ENCODE measurements at places on chromosomes 5 and 9.

DNA sequence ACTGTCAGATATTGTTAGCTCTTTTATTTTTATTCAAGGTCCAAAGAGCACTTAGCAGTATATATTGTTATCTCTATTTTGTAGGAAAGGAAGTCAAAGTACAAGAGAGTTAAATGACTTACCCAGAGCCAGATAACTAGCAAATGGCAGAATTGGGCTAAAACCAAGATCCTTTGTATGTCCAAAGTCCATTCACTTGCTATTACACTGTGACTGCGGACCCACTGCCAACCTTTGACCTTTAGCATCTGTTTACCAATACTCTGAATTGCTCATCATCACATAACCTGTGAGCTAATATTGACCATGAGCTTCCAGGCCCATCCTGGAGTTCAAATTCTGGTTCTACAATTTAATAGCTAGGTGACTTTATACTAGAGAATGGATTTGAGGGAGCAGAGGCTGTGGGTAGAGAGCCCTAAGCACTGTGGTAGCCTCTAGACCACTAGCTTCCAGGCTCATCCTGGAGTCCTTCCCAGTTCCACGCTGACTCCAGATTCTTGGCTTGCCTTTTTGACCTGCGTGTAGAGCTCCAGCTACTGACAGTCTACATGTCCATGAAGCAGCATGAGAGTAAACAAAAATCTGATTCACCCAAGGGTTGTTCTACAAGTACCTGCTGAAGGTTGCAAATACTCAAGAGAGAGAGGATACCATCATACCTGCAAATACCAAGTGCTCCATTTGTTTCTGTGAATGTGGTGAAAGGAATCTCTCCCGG is 424.0 kb downstream of the SH3GL2 start:
- no peak for DNase-seq

- no peak for DNase-seq
Measured at GRCh38 chr5:5156471-5157082, 16.4 kb downstream of the ADAMTS16 start.

DNA sequence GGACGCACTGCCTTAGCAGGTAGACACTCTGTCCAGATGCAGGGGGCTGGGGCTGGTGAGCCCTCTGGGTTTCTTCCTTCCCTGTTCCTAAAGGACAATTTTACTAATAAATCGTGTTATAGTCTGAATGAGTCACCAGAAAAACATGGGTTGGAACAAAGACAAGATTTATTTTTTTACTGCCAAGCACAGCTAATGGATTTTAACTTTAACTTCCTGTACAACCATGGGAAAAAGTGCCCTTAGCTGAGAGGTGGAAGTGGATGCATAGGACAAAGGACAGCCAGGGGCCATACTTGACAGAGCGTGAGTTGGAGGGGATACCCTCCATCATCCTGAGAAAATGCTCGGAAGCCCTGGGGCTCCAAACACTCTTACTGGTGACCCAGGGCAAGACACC is 300.7 kb downstream of the MSX2 start:
- DNase-seq = no peak

DNA sequence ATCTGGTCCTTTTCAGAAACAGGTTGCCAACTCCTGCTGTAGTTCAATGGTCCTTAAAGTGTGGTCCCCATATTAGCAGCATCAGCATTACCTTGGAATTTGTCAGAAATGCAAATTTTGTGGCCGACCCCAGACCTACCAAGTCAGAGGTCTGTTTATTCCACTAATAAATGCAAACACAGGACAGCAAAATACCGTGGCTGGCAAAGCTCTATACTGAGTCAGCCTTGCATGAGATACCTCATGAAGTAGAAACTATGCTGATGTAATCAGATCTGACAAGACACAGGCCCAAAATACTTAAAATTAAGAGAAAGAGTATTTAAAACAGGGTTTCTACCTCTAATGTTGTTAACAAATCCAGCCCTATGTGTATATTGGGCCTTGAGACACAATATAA is 3.0 kb downstream of the GOLM1 start:
- no peak for DNase-seq

DNA sequence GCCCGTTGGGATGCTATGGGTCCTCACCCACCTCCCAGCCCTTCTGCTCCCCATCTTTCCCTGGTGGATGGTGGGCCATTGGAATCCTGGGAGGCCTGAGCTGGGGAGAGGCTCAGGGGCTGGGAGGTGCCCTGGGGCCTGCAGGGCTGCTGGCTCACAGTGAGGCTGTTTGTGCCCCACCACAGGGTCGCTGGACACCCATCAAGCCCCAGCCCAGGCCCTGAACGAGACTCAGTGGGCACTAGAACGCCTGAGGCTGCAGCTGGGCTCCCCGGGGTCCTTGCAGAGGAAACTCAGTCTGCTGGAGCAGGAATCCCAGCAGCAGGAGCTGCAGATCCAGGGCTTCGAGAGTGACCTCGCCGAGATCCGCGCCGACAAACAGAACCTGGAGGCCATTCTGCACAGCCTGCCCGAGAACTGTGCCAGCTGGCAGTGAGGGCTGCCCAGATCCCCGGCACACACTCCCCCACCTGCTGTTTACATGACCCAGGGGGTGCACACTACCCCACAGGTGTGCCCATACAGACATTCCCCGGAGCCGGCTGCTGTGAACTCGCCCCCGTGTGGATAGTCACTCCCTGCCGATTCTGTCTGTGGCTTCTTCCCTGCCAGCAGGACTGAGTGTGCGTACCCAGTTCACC is 4.9 kb upstream of the AIF1L start:
- no peak for DNase-seq

GRCh38 chr5:3309538-3309937 is 286.1 kb upstream of the IRX1 start:
- no peak for DNase-seq

- no peak for DNase-seq
Measured at GRCh38 chr9:5712651-5713390, 83.9 kb downstream of the RIC1 start.

- no peak for DNase-seq
Measured at GRCh38 chr5:89293810-89294209, 410.8 kb upstream of the MEF2C start.

- no peak for DNase-seq
Measured at GRCh38 chr5:148343603-148344487, 8.5 kb downstream of the SPINK9 start.

DNA sequence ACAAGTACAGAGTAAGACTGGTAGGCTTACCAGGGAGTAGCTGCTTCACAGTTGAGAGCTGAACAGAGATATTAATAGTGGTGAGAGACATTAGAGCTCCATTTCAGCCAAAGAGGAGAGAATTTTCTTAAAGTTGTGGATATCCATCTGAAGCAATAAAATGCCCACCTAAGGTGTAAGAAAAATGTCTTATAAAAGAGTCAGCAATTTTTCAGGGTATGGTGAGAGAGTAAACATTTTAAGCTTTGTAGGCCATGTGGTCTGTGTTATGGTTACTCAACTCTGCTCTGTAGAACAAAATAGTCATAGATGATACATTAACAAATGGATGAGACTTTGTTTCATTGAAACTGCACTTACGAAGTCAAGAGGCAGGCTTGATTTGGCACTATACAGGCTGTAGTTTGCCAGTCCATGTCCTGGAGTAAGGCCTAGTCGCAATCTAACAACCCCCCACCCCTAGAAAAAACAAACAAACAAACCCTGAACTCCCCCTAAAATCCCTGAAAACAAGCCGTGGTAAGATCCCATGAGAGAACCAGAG is 945.4 kb upstream of the SEMA6A start:
- no peak for DNase-seq

DNA sequence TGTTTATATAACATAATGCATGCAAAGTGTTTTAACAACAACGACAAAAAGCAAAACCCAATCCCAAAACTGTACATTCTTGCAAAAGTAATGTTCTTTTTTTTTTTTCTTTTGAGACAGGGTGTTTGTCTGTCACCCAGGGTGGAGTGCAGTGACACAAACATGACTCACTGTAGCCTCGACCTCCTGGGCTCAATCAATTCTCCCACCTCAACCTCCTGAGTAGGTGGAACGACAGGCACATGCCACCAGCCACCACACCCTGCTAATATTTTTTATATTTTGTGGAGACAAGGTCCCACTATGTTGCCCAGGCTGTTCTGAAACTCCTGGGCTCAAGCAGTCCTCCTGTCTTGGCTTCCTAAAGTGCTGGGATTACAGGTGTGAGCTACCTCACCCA is 13.6 kb upstream of the HAVCR1 start:
- DNase-seq = no peak

DNA sequence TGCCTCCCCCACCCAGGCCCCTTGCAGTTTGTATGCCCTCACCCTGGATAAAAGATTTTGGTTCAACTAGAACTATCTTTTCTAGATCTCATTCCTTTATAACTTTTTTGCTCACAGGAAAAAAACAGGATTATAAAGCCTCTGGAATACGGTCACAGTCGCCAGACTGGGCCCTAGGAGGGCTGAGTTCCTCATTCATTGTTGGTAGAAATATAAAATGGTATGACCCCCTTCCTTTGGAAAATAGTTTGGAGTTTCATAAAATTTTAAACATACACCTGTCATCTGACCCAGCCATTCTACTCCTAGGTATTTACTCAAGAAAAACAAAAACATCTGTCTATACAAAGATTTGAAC is 82.1 kb downstream of the HSD17B3 start:
- no peak for DNase-seq

- no peak for DNase-seq
Measured at GRCh38 chr5:179623906-179624741, 653 bp upstream of the HNRNPH1 start.

DNA sequence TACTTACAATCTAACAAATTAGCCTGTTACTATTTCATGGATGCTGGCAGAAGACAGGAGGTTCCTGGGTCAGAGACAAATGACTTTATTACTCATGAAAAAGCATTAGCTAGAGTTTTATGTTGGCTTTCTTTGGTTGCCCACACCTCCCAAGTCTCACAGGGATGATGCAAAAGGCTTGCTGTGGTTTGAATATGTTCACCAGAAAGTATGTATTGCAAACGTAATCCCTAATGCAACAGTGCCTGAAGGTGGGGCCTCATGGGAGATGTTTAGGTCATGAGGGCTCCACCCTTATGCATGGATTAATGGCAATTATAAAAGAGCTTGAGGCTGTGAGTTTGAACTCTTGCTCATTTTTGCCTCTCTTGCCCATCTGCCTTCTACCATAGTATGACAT is 28.5 kb downstream of the DPYSL3 start:
- no peak for DNase-seq

DNA sequence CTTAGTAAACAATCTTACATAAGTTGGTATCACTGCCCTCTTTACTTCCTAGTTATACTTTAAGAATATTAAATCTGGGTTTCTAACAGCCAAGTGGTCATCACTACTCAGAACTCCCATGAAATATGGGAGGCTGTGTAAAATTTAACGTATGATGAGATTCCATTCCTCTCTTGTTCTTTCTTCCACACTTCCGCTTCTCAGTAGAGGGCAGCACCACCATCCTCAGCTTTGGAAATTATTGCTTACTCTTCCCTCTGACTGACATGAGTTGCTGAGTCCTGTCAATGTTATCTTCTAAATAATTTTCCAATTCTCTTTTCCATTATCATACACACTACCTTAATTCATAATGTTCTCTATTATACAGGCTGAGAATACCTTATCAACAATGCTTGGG is 194.0 kb downstream of the RFX3 start:
- no peak for DNase-seq

- no peak for DNase-seq
Measured at GRCh38 chr9:72614067-72614466, 92.7 kb downstream of the TMC1 start.

GRCh38 chr5:160198841-160199409 is 30.4 kb upstream of the FABP6 start:
- no peak for DNase-seq

- DNase-seq = no peak
Measured at GRCh38 chr9:28342815-28343338, 769.6 kb upstream of the C9orf72 start.

DNA sequence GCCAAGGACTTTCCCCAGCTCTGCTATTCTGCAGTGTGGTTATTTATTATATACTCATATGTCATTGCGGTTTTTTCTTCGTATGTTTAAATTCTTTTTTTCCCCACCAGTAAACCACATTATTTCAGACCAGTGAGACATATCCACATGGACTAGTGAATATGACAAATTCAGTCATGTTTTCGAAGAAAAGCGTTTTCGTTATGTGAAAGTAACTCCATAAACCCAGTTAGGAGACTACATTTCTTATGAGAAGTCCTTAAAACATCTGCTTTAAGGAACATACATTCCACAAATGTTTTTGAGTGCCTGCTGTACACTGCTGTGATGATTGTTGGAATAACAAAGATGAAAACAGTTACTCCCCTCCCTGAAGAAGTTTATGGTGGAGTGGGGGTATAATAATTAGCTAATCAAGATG is 591.8 kb upstream of the CLINT1 start:
- no peak for DNase-seq

DNA sequence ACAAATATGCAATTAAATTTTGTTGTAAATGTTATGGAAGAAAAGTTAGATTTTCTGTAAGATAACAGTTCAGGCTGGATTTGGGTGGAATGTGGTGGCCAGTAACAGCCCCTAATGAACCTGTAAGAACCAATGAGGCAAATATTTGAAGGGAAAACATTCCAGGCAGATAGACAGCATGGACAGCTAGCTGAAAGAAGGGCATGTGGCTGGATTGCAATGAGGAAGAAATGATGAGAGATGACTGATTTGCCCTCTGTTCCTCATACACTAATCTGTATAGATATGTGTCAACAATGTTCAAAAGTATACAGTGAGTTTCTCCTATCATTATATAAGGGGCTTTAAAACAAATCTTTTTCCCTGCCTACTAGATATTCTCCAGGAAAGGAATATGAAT is 58.8 kb downstream of the MAN2A1 start:
- no peak for DNase-seq

DNA sequence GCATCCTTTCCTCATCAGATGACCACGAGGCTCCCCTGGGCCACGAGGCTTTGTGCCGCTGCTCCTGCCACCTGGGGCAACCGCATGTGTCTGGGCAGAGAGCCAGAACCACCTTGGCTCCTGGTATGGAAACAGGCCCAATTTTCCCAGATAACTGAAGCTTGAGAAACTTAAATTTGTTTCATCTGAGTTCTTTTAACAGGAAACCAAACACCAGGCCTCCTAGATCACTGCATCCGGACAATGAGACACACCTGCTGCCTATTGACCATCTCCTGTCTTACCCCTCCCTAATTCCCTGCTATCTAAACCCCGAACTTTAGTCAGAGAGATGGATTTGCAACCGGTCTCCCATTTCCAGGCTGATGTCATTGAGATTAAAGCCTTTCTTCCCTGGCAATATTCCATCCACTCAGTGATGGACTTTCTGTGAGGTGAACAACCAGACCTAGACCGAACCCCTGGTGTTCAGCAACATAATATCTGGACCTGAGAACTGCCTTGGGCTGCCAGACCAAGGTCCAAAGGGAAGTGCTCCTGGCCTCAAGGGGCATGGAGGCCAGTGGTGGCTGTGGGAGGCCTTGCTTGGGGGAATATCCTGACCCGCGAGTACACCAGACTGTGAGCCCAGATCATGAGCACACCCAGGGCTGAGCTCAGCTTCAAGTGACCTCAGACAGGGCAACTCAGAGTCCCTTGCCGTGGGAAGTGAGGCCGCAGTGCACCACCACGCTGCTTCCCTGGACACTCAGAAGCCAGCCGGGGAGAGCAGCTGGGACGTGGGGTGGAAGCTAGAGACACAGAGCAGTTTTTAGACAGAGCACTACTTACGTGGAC is 199.7 kb downstream of the HSPA4 start:
- no peak for DNase-seq

Measured in activated CD4-positive, alpha-beta T cell treated with anti-CD3 and anti-CD28 coated beads for 24 hours (primary cell).